ENCODE measurements at places on chromosomes 16 and 17. TPM values are rescaled to one million over a fixed set of nuclear protein-coding genes. Genes with fewer than 3 reads are reported as not detected.
A peak's percentile ranks its signal among the peaks of the same experiment; 100 is the strongest.

DNA sequence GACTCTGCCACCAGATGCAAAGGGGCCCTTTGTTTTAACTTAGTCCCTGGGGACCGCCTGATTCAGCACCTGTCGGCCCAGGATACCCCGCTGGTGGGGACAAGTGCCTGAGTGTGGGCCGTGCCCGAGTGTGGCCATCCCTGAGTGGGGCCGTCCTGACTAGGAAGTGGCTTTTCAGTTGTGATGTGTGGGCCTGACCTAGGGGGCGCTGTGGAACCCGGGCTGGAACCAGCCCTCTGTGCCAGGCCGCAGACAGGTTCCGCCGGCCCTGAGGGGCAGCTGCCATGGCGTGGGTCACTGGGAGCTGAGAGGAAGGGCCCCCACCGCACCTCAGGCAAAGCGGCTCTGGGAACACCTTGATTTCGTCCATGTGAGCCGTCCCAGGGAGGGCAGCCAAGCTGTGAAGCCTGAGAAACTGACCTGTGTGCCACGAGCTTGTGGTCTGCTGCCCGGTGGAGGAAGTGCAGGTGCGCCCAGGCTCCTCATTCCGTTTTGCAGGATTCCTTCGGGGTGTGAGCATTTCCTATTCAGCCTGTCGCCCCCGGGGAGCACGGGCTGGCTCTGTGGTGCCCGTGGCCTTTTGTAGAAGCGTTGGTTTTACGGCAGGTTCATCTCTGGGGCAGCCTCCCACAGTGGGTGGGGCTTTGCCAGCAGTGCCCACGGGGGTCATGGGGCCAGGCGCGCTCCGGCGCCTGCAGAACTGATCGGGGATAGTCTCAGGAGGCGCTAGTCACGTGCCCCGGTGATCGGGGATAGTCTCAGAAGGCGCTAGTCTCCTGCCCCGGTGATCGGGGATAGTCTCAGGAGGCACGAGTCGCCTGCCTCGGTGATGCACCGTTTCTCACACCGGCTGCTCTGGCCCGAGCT, 5.3 kb downstream of the RPL13 start:
- DNase-seq, result peak; percentile 64

The HBM gene
- 29.3 TPM for total RNA-seq

- no peak for DNase-seq
Observed at GRCh38 chr16:89164436-89164835, 7.1 kb upstream of the CDH15 start.

The RHBDL3 gene
- 1.6 TPM for total RNA-seq

GRCh38 chr17:80511222-80512180, 33.1 kb upstream of the RPTOR start:
- no peak for DNase-seq

Measured in frontal cortex (tissue), 4 donors.